ENCODE measurements at places on chromosomes 3 and 15.

- no peak for DNase-seq
Observed at GRCh38 chr3:77571971-77572715, 532.2 kb downstream of the ROBO2 start.

- no peak for DNase-seq
Observed at GRCh38 chr3:71388535-71389120, 194.9 kb downstream of the FOXP1 start.

DNA sequence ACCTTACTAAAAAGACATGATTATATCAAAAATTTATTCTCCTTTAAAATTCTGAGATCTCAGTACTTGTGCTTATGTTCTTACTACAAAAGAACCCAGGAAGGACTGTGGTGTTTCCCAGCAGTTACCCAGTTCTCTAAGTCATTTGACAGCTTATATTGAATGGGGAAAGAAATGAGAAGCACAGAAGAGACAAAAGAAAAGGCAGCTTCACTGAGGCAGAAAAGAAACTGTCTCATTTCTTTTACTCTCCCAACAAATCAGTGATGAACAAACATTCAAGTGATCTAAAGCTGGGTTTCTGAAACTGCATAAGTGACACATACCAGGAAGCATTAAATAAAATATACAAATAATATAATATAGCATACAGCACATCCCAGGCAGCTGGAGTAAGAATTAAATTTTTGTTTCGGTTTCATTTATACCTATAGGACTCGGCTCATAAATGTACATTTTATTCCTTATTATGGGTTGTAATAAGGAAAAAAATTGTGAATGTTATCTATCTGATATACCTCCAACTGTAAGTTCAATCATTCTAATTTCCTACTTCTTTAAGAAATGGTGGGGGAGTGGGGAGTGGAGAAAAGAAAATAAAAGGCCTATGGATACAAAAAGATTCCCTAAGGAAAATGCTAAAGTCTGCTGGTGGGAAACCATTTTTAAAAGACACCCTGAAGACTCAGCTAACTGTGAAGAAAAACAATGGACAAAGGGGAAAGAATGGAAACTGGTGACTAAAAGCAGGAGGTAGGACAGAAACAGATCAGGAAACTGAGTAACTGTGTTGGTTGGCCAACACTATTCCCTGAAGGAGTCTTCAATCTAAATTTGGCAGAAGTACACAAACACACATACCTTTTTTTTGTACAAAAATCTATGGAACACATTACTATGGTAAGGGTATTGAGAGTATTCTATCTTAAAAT is 156.8 kb downstream of the TBC1D5 start:
- no peak for DNase-seq

- no peak for DNase-seq
Observed at GRCh38 chr3:90011131-90011530, 903.7 kb downstream of the EPHA3 start.

DNA sequence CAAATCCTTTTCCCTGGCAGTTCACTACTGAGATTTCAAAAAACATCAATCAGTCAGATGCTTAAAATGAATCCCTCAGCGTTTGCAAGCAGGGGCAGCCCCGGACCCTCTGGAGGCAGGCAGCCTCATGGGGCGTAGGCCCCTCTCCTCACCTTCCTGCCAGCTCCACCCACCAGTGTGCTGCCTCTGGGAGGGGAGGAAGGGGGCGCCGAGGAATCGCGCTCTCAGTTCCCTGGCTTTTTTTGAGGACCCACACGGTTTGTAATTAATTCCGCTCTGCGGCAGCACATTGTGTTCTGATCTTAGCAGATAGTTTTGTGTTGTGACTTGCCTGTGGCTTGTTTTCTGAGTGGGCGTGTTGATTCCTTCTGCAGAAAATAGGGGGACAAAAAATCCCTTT is 159.9 kb downstream of the KLF13 start:
- no peak for DNase-seq

- no peak for DNase-seq
Observed at GRCh38 chr3:4416427-4416945, 50.6 kb downstream of the SUMF1 start.

GRCh38 chr3:32175607-32176197 is 62.8 kb upstream of the CMTM8 start:
- peak; percentile 48 for DNase-seq

DNA sequence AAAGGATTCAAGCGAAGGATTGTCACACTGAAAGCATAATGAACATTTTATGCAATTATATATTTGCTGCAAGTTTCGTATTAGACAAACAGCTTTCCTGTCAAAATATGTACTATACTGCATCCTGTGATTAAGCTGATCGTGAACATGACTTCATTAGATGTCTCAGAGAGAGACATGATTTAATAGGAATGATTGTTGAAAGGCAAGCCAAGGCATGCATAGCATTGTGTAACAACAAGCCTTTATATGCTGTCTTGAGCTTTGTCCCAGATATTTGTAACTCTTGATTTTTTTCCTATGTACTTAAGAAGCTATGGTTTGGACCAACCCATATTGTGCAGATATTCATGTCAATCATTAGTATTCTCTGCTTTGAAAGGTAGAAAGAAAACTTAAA is 309.1 kb downstream of the KCNH8 start:
- no peak for DNase-seq

GRCh38 chr3:138942271-138942670 is 4.7 kb downstream of the FOXL2 start:
- DNase-seq, result no peak

GRCh38 chr3:31290046-31290445 is 242.7 kb upstream of the STT3B start:
- no peak for DNase-seq

DNA sequence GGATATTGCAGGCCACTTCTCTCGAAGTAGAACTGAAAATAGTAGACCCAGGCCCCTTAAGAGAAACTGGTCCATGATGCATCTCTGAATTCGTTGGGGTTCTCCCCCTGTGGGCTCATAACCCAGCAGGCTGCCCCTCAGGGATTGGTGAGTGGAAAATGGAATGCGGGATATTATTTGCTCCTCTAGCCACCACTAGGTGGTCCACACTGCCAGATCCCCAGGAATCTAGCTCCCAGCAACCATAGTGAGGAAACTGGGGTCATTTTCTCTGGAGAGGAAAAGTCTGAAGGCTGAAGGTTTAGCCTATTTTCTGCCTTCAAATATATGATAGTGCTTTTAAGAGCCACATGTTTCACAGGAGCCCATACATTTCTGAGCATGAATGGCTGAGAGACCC is 6.7 kb downstream of the CX3CR1 start:
- no peak for DNase-seq

- no peak for DNase-seq
Observed at GRCh38 chr15:90550919-90551318, 21.2 kb downstream of the CRTC3 start.

- no peak for DNase-seq
Observed at GRCh38 chr3:14228681-14229470, 50.3 kb downstream of the LSM3 start.

- no peak for DNase-seq
Observed at GRCh38 chr15:51750186-51750585, 1.2 kb upstream of the TMOD2 start.

- no peak for DNase-seq
Observed at GRCh38 chr3:113832477-113833164, 6.0 kb upstream of the GRAMD1C start.

DNA sequence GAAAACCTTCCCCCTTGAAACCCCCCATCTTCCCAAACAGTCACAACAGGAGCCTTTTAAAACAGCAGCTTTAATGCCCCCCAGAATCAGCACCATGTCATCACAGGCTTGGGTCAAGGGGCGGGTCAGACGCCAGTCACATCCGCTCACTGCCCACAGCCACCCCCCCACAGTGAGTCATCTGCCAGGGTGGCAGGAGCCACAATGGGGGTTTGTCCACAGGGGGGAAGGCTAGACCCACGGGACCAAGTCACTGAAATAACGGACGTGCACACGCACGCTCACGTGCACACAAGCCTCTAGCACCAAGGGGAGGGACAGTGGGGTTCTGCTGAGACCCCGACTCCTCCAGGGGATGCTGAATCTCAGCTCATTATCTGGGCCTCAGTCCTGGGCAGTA is 441 bp upstream of the UCN2 start:
- DNase-seq, result no peak

DNA sequence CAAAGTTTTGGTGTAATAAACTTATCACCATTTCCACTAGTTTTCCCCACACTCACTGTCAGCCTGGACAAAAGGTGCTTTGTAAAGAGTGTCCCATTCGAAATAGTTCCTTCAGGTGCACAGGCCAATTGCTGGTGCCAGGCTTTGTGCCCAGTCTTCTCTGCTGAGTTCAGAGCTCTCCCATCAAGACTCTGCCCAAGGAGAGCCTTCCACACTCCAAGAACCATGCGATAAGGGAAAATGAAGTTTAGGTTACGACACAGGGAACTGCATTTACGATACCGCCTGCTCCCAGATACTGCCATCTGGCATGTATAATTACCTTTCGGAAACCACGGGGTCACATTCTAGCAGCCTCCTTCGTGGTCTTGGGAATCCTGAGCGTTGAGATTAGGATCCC is 379.6 kb downstream of the MECOM start:
- DNase-seq, result no peak

GRCh38 chr3:71244826-71245488 is 338.6 kb downstream of the FOXP1 start:
- DNase-seq, result no peak

- no peak for DNase-seq
Observed at GRCh38 chr15:74653426-74654102, 37.9 kb downstream of the CLK3 start.

DNA sequence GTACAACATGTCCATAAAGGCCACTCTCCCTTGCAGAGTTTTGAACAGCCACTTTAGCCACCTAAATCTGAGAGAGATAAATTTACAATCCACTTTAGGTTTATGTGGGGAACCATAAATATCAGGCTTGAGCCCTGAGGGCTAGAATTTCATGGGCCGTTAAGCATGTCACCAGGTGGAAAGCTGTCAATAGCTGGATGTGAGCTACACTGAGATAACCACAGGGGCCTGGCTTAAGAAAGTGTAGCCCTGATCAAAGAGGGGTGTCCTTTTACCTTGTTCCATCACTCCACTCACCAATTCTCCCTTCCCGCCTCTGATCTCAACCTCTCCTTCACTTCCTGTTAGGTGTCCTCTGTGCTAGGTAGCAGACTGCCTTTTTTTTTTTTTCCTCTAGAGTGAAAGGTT is 172.8 kb upstream of the ICE2 start:
- DNase-seq, result no peak

DNA sequence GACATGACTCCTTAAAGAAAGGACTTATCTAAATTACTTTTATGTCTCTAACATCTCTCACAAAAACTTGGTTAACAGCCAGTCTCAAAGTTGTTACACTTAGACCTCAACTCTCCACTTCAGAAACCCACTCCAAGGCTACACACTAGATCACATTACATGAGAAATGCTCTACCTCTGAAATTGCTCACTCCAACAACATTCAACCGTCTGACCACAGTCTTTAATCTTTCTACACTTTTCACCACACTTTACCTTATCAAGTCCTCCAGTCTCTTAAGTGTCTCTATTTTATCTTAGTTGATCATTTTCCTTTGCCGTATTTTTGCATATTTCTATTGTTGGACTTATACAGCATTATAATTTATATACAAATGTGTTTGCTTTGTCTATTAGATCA is 5.8 kb downstream of the SLC12A6 start:
- DNase-seq, result no peak

DNA sequence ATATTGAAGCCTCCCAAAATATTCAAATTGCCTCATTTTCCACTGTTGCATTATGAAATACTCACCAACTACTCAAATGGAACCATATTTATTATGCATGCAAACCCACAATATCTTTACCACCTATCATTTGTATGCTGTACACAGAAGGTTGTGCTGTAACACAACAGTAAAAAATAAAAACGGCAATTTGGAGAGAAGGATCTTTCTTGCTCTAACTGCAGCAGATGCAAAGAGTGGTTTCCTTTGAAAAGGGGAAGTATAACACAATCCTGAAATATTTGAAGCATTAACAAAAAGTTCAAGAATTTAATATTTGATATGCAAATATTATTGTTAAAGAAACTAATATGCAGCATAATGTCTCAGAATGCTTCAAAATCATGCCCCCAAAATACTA is 244.5 kb upstream of the SUCLG2 start:
- no peak for DNase-seq

DNA sequence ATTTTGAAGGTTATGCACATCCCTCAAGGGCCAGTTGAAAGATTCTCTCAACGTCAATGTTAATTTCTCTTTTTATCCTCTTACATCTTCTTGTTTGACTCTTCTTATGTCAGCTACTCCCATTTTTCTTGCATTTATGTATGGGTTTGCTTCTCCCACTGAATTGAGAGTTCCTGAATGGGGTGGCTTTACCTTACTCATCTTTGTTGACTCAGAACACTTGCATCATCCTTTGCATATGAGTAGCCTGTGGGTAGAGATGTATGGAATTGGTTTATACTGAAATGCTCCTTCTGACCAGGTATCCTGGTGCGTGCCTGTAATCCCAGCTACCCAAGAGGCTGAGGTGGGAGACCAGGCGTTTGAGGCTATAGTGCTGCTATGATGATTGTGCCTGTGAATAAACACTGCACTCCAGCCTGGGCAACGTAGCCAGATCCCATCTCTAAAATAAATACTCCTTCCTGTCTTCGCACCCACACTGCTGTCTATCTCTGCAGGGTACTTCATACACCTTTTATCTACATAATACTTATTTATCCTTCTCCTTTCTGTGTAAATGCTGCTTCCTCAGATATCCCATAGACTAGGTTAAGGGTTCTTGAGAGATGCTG is 123.6 kb upstream of the DPH6 start:
- DNase-seq, result no peak

DNA sequence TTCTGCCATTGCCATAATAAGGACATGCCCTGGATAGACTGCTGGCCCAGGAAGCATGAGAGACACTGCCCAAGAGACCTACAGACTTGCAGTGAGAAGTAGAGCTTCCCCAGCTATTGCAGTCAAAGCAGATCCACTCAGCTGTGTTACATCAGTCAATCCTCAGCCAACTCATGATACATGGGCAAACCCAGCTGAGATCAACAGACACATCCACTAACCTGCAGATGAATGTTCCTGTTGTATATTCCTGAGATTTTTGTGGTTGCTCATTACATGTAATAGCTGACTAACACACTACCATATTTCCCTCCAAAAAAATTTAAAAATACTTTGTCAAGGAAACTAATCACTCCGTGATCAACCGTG is 68.6 kb downstream of the DCLK3 start:
- DNase-seq, result no peak

DNA sequence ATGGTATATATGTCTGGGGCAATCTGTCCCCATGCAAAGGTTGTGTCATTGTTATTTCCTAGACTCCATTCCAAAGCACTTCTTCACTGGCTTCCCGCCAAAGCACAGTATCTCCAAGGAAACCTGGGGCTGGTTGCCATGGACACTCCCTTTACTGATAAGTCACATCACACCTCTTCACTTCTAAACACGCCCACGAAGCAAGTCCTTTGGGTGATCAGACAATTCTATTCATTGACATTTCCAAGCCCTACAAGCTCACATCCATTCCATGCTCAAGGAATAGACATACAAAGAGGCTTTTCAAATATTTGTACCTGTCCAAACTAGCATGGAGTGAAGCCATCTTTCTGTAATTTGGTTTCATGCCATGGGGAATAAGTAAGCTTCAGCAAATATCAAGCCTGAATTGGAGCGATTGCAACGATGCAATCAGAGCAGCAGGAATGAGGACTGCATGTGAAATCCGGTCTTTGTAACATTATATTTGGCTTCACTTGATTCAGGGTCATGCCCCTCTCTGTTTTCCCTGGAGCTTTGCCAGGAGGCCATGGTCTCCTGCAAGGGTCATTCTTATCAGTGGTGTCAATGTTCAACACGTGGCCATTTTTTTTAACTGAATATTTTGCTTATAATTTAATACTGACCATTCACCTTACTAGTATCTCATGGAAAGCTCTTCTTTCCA is 201.6 kb upstream of the TMC3 start:
- no peak for DNase-seq

All from stimulated activated CD4-positive, alpha-beta T cell treated with anti-CD3 and anti-CD28 coated beads, Interleukin-12 subunit alpha, Interleukin-12 subunit beta, amount 100 ng/mL, for 24 hours (primary cell).